ENCODE measurements at places on chromosomes 2 and 18.

GRCh38 chr2:127811397-127812321, 688 bp upstream of the WDR33 start:
- no peak for DNase-seq

DNA sequence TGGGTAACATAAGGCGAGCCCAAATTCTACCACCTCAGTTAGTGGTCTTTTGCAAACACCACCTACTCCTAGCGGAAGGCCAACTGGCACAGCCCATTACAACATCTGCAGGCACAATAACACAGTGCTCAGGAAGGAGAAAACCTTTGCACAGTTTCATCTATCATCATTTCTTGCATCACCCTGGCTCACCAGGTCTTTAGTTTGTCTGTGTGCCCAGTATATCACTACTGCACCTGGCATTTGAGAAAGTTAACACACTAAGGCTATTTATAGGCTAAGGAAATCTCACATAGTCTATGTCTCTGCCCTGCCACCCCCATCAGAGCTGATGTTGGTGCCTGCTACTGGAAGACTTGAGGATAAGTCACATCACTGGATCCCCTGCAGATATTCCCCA, 484.0 kb downstream of the SATB2 start:
- no peak for DNase-seq

DNA sequence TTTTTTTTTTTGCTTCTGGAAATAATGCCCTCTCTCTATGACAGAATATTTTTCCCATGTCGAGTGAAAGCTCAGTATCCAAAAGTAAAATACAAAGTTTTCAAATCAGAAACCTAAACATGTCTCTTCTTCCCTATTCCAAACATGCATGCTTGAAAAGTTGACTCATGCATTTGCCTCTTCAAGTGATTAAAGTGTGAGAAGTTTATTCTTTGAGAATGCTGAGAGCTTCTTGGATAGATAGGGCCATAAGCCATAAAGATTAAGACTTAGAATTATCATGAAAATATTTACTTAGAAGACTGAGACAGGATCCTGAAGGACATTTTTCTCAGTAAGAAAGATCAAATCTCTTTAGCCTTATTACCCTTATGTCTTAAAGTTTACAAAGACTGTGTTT, 98.6 kb upstream of the EPB41L5 start:
- DNase-seq = no peak

DNA sequence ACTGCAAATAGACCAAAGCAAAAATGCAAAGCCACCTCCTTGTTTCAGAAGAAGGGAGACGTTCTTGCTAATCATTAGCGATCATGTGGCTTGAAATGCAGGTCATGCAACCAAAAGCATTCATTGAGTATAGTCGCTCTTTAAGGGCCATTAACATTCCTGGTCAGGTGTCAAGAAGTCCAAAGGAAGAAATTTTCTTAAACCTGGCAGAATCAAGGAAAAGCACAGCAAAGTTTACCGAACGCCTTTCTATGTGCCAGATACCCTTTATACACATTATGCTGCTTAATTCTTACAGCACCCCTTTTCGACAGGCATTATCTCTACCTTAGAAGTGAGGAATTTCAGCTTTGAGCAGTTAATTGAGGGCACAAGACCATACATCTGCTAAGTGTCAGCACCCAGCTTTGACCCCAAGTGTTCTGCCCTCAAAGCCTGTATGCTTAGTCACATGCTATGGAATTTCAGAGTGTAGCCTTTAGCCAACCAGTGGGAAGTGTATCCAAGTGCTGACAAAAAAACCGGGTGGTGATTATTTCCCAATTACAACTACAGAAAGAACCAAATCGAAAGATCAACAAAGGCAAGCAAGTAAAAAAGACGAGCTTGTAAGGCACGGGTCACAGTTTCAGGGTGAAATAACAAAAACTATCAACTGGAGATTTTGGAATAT, 70.8 kb downstream of the EPHA4 start:
- DNase-seq = no peak

DNA sequence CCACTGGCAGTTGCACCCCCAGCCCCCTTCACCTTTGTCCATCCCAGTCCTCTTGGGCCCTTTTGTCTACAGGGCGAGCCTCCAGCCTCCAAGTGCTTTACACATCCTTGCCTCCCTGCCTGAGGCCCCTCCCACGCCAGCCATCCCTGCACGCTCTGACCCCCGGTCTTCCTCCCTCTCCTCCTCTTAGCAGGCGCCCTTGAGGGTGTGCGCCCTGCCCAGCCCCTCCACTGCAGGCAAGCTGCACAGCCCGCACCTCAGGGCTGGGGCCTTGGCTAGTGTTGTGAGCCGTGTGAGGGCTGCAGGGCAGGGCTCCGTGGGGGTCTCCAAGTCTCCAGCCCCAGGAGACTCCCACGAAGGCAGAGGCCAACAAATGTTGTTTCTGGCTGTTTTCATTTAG, 6.9 kb downstream of the BOK start:
- no peak for DNase-seq

DNA sequence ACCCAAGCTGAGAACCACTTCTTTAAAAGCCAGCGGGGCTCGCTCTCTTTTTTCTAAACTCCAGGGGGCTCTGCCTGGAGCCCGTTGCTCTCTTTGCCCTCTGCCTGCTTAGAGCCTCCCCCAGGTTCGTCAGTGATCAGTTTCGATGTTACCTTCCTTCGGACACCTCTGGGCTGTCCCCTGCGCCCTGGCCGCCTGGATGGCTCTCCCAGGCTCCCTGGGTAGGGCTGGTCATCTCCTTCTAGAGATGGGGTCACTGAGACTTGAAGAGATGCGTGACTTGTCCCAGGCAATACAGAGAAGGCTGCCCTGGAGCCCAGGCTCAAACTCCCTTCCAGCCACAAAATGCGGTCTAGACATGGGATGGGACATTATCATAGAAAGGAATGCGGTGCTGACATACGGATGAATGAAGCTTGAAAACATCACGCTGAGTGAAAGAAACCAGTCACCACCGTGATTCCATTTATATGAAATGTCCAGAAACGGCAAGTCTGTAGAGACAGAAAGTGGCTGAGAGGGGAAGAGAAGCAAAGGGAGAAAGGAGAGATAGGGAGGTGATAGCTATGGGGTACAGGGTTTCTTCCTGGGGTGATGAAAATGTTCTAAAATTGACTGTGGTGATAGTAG, 14.6 kb downstream of the KCNF1 start:
- DNase-seq = no peak

GRCh38 chr2:132496555-132496954, 80.0 kb downstream of the GPR39 start:
- no peak for DNase-seq

DNA sequence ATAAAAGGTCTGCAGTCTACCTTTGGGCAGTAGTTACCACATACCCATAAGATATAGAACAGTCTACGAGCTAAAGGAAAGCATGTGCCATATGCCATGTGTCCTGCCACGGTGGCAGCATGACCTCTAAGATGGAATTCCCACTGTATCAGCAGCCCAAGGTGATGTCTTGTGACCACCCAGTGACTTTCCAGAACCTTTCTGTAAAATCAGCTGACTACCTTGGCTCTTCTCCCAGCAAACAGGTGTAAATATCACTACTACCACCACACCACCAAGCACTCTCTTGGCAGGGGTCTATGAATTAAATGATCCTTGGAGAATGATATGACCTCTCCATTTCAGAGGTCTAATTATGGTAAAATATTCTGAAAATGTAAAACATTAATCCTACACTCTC, 99.6 kb downstream of the METTL8 start:
- DNase-seq = no peak

DNA sequence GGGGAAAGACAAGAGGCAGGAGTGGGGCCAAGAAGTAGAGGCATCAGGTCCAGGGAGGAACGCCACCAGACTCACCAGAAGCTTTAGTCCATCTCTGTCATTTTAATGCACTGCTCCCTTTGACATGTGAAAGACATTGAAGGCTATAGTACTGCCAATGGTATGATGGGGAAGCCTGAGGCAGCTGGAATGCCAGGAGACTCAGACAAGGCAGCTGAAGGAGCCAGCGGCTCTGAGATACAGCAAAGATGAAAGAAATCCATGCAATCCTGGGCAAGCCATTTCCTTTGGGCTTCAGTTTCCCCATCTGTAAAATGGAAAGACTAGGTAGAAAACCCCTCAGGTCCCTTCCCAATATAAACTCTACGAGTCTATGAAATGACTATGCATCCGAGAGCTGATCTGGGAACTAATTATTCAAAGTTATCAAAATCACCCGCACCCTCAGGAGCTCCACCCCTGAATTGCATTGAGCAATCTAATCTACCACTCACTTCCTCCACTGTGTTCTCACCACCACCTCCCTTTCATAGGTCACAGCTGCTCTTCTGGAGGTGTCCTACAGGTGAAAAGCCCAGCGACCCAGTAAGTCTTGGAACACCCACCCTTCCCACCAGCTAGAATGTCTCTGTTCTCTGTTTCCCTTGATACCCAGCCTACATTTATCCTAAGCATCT, 3.1 kb downstream of the CXCR2 start:
- no peak for DNase-seq

- no peak for DNase-seq
These were observed 677.4 kb upstream of the HS6ST1 start for GRCh38 chr2:128996078-128996477.

DNA sequence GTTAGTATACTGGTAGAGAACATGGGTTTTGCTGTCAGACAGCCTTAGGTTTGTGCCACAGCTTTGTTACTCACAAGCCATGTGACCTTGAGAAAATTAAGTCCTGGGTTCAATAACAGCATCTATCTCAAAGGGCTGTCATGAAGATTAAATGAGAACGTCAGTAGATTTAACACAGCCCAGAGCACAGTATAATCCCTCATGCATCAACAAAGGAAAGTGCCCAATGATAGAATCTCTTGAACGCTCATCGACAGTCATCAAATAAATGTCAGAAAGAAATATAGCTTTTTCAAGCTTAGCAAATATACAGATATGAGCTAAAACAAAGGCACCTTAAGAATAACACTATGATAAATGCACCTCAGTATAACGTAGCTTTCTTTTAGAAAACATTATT, 22.3 kb downstream of the CUL3 start:
- no peak for DNase-seq

GRCh38 chr18:48058486-48058885, 128.0 kb upstream of the SMAD2 start:
- DNase-seq = no peak

DNA sequence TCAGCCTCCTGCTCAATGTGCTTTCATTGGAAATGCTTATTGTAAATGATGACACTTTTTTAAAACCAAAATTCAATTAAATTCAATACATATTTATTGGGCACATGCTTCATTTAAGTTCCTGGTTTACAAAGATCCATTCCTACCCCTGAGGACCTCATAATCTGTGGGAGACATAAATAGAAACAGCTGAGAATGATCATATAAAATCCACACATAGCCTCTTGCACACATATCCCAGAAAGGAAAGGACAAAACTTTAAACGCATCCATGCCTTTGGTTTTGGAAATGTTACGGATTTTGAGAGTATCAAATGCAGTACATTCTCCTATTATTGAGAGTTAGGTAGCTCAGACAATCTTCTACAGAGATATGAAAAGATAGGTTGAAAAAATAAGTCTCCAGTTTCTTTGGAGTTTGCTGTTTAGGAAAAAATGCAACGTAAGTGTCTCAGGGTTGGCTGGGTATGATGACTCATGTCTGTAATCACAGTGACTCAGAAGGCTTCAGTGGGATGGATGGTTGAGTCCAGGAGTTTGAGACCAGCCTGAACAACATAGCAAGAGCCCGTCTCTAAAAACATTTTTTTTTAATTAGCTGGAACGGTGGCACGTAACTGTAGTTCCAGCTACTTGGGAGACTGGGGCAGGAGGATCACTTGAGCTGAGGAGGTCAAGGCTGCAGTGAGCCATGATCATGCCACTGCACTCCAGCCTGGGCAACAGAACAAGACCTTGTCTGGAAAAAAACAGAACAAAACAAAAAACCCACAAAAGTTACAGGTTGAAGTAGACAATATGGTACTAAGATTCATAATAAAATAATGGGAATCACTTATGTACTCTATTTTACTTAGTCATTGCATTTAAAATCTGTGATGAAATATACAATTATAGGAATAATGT, 3.9 kb upstream of the PRELID3A start:
- DNase-seq = no peak

- DNase-seq = peak; percentile 48
These were observed 78.4 kb downstream of the SETBP1 start for GRCh38 chr18:44758861-44759631.

GRCh38 chr2:237465515-237466148, 21.4 kb upstream of the MLPH start:
- no peak for DNase-seq

- no peak for DNase-seq
These were observed at the start of gene DPYSL5 for GRCh38 chr2:26847655-26848335. DPYSL5 (plus strand) TSS chr2:26848132; CDS start chr2:26898500, 50,368 bp downstream.

DNA sequence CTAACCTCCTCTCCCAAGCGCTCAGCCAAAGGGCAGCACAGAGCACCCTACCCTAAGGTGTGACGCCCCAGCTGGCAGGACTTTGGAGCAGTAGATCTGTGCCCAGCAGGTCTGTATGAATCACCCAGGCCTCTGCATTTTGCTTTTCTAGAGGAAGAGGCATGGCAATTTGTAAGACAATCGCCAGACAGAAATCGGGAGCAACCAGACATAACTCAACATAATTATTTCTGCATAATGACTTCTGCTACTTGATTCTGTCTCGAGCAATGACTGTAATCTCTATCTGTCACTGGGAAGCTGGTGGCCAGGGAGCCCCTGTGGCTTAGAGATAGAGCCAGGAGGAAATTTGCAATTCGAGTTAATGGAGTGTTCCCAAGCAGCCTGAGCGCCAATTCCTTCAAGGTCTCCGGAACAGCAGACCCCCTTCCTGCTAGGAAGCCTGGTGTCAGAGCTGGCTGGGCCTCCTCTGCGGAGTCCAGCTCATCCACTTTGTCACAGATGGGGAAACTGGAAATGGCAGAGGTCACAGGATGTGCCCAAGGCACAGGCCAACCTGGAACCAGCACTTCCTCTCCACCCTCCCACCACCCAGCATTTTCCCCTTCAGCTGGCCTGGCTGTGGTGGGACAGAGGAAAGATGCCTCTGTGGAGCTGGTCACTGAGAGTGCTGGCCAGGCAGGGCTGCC, 55.0 kb downstream of the ODC1 start:
- no peak for DNase-seq

- peak; percentile 14 for DNase-seq
These were observed 857 bp upstream of the INHBB start for GRCh38 chr2:120344976-120345581.

DNA sequence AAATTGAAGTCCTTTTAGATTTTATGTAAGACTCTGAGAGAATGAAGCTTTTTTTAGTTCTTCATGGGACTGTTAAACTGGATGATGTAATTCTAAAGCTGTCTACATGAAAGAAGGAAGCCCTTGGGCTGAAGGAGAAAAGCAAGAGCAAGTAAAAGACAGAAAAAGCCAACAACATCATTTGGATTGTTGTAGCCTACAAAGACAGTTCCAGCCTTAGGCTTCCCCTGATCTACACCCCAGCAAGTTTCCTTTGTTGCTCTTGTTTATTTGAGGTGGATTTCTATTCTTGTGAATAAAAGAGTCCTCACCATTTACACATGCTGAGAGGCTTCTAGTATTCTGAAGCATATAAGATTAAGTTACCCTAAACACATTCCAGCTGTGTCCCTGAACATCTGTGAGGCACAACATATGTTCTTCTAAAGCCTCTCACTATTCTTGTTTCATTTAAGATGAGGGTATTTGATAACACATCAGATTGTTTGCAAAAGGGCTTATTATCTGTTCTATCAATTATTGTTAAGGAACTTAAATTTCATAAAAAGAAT, 377.8 kb downstream of the LNPK start:
- DNase-seq = no peak

- no peak for DNase-seq
These were observed 38.6 kb downstream of the ST6GAL2 start for GRCh38 chr2:106847366-106847765.
